Naive thymus-derived CD8-positive, alpha-beta T cell (primary cell): ENCODE measurements at places on chromosomes 12 and 14.

- no peak for DNase-seq
These were observed 89.4 kb downstream of the RPAP3 start for GRCh38 chr12:47616440-47616839.

- no peak for DNase-seq
These were observed 11.3 kb downstream of the BDKRB1 start for GRCh38 chr14:96267336-96267735.

DNA sequence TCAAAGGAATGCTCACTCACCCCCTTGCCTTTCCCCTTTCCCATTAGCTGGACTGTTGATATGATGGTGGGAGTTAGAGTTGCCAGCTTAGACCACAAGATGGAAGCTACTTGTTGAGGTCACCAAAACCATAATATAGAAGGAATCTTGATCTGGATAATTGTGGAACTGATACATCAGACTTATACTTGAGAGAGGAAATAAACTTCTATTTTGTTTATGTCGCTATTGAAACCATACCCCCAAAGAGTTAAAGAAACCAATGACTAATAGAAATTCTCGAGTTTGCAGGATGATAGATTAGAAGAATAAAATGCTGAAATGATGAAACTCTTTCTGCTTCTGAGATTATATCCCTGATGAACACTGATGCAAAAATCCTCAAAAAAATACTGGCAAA, 37.9 kb downstream of the TDG start:
- no peak for DNase-seq

- DNase-seq = no peak
These were observed 31.4 kb upstream of the SLC2A13 start for GRCh38 chr12:40137252-40137651.

GRCh38 chr12:76666290-76666835, 97.6 kb upstream of the ZDHHC17 start:
- DNase-seq = no peak

DNA sequence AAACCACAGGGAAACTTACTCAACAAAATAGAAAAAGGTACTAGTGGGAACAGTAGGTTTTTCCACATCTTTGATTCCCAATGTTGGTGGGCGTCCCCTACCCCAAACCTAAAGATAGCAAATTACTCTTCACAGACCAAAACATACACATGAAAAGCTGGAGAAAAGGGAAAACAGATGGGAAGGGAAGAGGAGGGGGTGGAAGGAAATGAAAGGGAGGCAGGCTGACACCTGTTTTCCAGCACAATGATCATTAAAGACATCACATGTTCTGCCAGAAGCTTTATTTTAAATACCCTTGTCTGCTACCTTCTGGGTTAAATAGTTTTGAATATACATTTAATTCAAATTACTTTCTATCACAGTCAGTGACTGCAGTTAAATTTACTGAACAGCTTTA, 1617.9 kb upstream of the SEL1L start:
- no peak for DNase-seq

GRCh38 chr14:95236221-95236620, 78.9 kb upstream of the DICER1 start:
- no peak for DNase-seq

- no peak for DNase-seq
These were observed 105.4 kb upstream of the HIF1A start for GRCh38 chr14:61589691-61590581.

- no peak for DNase-seq
These were observed 179.8 kb downstream of the ANO4 start for GRCh38 chr12:100974341-100974740.

DNA sequence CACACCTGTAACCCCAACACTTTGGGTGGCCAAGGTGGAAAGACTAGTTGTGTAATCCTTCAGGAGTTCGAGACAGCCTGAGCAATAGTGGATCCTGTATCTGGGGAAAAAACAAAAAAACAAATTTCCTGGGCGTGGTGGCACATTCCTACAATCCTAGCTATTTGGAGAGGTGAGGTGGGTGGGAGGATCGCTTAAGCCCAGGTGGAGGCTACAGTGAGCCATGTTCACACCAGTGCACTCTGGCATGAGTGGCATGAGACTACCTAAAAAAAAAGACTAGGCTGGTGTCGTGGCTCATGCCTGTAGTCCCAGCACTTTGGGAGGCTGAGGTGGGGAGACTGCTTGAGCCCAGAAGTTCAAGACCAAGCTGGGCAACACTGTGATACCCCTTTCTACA, 17.2 kb downstream of the PTGES3 start:
- no peak for DNase-seq

- peak; percentile 5 for DNase-seq
These were observed 711 bp downstream of the SBNO1 start for GRCh38 chr12:123363740-123364531.

- no peak for DNase-seq
These were observed 8.2 kb upstream of the MAX start for GRCh38 chr14:65110525-65110924.

GRCh38 chr12:132182711-132183365, 38.6 kb downstream of the NOC4L start:
- no peak for DNase-seq

DNA sequence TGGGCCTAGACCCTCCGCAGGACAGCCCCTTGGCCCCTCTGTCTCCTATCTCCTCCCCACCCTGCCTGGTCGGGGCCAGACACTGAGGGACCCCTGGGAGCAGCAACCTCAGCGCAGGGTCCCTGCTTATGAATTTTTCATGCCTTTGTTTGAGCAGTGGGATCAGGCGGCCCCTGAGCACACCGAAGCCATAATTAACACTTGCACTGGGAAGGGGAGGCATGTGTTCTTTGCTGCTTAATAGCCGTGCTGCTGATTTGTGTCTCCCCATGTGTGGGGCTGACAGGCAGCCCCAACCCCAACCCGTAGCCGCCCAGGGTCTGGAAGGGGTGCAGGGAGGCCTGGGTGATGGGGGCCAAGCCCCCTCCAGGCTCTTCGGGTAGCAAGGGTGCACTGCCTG, 52.7 kb downstream of the FBRSL1 start:
- no peak for DNase-seq

DNA sequence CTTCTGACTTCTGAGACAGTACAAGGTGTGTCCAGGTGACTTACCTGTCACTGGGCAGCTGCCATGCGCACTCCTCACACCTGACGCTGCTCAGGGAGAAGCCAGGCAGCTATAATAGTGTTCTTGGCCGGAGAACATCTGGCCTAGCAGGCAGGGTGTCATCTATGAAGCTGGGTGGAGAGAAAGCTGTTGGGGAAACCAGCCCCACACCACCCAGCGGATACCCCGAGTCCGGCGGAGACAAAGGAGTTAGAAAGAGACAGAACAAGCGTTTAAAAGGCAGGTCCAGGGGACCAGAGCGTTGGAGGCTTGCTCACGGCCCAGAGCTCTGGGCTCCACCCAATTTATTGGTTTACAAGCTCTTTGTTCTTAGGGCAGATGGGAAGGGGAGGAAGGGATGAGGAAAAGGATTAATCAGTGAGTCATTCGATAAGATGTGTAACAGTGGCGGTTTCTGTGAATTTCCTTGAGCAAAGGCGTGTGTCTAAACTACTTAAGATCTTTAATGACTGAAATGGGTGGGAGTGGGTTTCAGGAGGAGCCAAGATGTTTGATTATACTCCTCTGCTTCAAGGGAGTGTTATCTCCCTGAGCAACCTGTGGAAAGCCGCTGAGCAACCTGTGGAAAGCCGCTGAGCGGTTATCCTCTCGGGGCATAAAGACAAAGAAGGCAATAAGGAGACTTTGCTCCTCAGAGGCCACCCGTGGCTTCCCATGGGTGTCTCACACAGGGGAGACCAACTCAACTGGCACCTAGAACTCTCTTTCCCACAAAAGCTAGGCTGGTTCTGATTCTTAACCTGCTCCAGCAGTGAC, at the start of gene GALNT8:
Gene GALNT8 (plus strand): TSS at position 580 of the 816 bp plus-strand sequence. CDS start 278 bp downstream, outside the sequence.
- DNase-seq = no peak

GRCh38 chr12:3809357-3810015, 56.6 kb upstream of the CRACR2A start:
- DNase-seq = no peak

DNA sequence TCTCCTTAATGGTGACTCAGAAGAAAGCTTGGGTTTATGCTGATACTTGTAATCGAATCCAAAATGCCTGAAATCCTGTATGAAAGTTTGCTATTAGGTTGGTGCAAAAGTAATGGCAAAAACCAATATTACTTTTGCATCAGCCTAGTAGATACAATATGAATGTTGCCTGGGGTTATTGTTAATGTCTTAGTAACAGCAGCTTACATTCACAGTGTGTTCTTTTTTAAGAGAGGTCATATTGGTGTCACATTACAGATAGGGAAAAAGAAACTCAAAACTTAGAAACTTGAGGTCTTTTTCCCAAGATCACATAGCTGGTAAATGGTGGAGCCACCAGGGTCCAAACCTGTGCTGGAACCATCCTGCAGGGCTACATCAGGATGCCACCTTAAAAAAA, 25.2 kb downstream of the SRGAP1 start:
- no peak for DNase-seq

GRCh38 chr14:99318091-99318958, 46.3 kb upstream of the BCL11B start:
- DNase-seq = no peak

DNA sequence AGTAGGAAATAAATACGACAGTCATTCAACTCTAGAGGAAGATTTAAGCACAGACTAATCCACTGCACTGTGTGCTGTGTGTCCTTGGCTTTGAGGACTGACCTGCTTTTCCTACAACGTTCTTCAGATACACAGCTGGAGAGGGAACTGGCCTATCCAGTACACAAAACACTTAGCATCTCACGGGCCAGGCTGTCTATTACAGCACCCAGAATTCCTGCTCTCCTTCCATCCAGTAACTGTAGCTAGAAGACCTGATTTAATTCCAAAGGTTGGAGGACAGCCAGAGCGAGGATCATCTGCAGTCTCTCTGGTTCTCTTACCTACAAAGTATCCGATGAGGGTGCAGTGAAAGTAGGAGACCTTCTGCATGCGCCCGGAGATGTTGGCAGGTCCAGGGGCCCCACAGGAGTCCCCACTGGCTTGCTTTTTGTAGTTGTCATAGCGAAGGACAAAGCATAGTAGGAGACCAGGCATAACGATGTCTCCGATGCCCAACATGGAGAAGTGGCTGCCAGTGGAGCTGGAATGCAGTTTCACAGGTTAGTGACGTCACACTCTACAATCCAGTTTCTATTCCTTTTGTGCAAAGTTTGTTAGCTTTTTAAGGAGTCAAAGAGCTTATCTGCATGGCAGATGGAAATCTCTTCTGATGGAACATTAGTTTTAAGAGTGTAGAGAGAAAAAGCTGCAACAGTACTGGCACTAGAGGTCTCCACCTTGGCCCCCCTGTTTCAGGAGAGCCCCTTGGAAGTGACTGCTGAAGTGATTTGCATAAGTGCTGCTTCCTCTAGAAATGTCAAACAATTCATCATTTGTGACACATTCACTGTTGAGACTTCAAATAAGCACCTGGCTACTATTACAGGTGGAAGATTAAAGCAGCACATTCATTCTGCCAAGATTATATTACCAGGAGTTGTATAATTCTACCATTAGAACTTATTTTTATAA, 41.7 kb downstream of the ACADS start:
- DNase-seq = no peak

DNA sequence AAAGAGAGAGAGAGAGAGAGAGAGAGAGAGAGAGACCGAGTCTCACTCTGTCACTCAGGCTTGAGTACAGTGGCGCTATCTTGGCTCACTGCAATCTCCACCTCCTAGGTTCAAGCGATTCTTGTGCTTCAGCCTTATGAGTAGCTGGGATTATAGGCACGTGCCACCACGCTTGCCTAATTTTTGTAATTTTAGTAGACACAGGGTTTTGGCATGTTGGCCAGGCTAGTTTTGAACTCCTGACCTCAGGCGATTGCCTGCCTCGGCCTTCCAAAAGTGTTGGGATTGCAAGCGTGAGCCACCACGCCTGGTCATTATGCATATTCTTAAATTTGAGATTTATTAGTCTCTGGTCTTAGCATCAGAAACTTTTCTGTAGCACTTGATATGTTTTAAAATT, 317.9 kb upstream of the ATP2B1 start:
- no peak for DNase-seq

DNA sequence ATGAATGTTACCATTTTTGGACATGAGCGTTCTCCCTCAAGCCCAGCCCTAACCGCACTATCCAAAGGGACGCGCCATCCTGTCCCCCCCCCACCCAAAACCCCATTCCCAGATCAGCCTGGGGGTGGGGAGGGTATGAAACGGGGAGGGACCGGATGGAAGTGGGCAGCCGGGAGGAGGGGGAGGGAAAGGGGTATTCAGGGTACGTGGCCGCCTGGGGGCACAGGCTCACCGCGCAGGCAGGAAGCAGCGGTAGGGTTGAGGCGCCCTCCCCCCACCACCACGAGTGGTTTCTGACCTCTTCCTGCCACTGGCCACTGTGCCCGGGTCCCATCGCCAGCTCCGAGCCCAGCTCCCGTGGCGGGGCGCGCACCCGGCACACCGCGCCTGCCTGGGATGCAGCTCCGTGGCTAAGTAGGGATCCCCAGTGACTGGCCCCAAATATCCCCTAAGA, 1.4 kb downstream of the ACTN1 start:
- DNase-seq = peak; percentile 45

- no peak for DNase-seq
These were observed 719.2 kb downstream of the MED13L start for GRCh38 chr12:115558281-115558680.

GRCh38 chr12:116476227-116476822, 82.9 kb upstream of the MAP1LC3B2 start:
- no peak for DNase-seq

- DNase-seq = no peak
These were observed 1.6 kb downstream of the ATXN7L3B start for GRCh38 chr12:74539261-74539660.

DNA sequence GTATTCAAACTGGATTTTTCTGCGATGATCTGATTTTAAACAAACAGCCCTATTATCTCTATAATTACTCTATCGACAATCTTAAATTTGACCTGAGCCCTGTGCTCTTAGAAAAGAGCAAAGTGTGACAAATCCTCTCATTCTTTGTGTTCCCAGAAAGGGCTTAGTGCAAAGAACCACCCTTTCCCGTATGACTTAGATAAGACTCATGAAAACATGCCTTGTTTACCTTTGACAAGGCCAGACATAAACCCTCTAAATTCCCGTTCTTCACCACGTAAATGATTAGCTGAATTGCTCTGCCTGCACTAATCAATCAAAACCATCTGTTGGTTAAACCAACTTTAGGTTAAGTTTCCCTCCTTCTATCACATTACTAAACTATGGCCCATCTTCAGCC, 285.7 kb upstream of the SEL1L start:
- no peak for DNase-seq
